NAMALWA (cell line): ENCODE measurements at places on chromosomes 4 and X.

- DNase-seq, result no peak
Observed at GRCh38 chrX:28225513-28225912, 244.3 kb upstream of the DCAF8L1 start.

DNA sequence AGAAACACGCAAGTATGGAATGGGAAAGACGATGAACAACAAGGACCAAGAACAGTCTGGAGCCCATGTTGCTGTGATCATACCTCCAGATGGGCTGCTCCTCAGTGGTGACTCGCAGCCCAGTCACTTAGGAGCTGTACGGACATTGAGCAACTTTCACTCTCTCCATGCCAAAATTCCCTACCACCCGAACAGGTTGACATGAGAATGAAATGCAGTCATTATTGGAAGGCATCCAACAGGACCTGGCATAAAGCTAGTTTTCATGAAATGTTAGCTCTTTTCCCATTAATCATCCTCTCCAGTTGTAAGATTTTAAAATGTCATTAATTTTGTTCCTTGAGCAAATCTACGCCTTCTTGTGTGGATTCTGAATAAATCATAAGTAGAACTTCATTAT is 82.7 kb upstream of the GPM6B start:
- no peak for DNase-seq

DNA sequence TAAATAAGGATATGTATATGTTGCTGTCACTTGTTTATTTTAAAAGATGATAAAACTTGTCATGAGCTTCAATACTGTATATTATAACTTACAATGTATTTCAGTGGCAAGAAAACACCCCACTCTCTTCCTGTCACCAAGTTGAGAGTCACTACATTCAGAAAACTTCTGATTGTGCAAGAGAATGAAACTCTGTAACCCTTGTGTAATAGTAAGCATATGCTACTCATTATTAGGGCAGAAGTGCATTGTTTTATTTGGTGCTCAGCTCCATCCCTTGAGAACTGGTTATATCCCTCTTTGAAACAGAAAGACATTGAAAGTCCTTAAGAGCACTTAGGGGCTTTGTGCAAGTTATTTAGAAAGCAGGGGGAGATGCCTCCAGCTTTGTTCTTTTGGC is 594.5 kb downstream of the ARAP2 start:
- no peak for DNase-seq

- no peak for DNase-seq
Observed at GRCh38 chr4:184400375-184400870, 73.9 kb downstream of the IRF2 start.

DNA sequence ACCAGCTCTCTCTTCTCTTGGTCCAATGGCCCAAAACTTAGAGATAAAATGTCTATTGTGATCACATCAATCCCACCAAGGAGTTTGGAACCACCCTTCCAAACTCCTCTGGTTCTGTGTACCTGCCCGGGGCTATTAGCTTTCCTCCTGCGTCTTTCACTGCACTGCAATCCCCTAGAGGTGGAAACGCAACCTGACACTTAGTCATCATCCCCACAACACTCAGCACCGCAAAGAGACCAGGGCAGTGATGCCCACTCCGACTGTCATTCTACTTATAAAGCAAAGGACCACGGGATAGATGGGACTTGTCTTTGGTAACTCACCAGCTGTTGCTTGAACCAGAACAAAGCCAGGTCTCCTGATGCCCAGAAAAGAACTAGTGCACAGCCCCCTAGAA is 22.0 kb downstream of the AFAP1 start:
- no peak for DNase-seq

- DNase-seq, result no peak
Observed at GRCh38 chrX:129934952-129935351, 29.0 kb downstream of the UTP14A start.

DNA sequence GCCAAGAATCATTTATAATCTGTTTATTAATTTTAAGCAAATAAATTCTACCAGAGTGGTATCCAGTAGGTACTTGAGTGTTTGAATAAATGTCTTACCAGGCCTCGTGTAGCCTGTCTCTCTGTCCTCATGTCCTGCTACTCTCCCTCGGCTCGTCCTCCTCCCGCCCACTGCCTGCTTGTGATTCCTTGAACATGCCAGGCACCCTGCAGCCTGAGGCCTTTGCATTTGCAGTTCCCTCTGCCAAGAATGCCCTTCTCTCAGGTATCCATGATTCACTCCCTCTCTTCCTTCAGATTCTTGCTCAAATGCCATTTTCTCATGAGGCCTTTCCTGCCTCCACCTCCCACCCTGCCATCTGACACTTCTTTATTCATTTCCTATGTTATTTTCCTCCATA is 209.7 kb upstream of the PRPS2 start:
- DNase-seq, result no peak

GRCh38 chrX:153299855-153300254 is 21.7 kb downstream of the PNMA6F start:
- DNase-seq, result no peak

- no peak for DNase-seq
Observed at GRCh38 chr4:120327276-120327675, 260.6 kb upstream of the MAD2L1 start.

DNA sequence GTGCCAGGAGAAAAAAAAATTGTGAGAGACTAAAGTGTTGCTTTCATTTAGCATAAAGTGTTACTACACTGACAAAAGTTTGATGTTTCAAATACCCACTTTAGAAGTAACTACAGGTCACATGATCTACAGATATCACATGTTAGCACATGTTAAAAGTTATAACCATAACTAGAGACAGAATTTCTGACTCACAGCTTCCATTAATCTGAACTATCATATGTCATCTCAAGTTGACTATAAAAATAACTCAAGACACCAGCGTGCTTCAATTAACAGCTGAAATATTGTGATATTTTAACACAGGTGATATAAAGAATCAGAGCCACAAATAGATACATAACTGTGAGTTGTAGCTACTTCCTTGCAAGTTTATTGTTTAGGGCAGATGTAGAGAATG is 591.5 kb upstream of the PITX2 start:
- DNase-seq, result no peak

DNA sequence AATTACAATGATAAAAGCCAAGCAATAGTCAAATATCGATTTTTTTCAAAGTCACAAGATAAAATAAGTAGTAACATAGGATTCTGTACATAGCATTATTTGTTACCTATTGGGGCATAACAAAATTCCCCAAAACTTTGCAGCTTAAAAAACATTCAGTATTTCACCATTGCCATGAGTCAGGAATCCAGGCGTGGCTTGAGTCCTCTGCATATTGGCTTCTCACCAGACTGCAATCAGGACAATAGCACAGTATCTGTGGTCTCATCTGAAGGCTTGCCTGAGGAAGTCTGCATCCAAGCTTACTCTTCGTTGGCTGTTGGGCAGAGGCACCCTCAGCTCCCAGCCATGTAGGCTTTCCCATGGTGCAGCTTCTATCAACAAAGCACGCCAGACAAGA is 6.2 kb upstream of the CTBP1 start:
- no peak for DNase-seq

DNA sequence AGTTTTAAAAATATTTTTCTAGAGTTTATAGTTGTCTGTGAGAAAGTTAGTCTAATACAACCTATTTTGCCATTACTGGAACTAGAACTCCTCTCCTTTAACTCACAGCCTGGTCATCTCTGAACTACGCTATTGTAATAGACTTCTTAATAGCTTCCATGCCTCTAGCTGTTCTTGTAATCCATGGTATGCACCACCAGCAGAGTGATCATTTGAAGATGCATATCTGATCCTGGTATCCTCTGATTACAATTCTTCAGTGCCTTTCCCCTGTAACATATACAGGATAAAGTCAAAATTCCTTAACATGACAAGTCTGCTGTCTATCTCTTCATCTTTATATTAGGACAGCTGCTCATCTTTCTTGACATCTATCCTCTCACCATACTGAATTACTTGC is 37.6 kb upstream of the NALF2 start:
- DNase-seq, result no peak

GRCh38 chr4:44916411-44916810 is 190.1 kb upstream of the GNPDA2 start:
- no peak for DNase-seq

GRCh38 chr4:177528620-177529019 is 86.4 kb upstream of the AGA start:
- DNase-seq, result no peak

GRCh38 chrX:100928660-100929613 is at the start of gene XKRX:
Gene XKRX, minus strand, starts transcription at chrX:100928917. Its CDS starts 613 bp downstream, at chrX:100928304.
- peak; percentile 20 for DNase-seq

- no peak for DNase-seq
Observed at GRCh38 chr4:27524224-27524623, 663.6 kb downstream of the STIM2 start.

DNA sequence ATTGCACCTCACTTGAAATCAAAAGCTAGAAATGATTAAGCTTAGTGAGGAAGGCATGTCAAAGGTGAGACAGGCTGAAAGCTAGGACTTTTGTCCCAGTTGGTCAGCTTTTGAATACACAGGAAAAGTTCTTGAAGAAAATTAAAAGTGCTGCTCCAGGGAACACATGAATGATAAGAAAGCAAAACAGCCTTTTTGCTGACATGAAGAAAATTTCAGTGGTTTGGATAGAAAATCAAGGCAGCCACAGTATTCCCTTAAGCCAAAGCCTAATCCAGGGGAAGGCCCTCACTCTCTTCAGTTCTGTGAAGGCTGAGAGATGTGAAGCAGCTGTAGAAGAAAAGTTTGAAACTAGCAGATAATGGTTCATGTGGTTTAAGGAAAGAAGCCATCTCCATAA is 150.8 kb downstream of the ADGRL3 start:
- no peak for DNase-seq

DNA sequence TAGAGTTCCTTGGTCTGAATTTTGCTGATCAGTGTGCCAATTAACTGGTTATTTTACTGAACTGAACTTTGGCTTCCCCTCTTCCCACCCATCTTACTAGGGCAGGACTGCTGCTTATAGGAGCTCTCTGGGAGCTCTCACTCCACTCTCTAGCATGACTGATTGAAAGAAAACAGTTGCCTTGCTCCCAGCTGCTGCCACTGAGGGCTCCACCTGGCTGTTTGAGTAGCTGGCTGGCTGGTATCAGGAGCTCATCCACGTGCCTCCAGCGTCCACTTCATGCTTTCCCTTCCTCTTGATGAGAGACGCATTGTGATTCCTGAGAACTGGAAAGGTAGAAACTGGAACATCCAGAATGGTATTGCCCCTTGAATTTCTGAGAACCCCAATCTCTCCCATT is 73.0 kb upstream of the KLHL13 start:
- no peak for DNase-seq
